ENCODE measurements at places on chromosomes 12 and 14.

- DNase-seq: peak; percentile 72
These were observed 44.8 kb downstream of the FOXN4 start for GRCh38 chr12:109264095-109264942.

- no peak for DNase-seq
These were observed 202.8 kb upstream of the STXBP6 start for GRCh38 chr14:25252793-25253192.

DNA sequence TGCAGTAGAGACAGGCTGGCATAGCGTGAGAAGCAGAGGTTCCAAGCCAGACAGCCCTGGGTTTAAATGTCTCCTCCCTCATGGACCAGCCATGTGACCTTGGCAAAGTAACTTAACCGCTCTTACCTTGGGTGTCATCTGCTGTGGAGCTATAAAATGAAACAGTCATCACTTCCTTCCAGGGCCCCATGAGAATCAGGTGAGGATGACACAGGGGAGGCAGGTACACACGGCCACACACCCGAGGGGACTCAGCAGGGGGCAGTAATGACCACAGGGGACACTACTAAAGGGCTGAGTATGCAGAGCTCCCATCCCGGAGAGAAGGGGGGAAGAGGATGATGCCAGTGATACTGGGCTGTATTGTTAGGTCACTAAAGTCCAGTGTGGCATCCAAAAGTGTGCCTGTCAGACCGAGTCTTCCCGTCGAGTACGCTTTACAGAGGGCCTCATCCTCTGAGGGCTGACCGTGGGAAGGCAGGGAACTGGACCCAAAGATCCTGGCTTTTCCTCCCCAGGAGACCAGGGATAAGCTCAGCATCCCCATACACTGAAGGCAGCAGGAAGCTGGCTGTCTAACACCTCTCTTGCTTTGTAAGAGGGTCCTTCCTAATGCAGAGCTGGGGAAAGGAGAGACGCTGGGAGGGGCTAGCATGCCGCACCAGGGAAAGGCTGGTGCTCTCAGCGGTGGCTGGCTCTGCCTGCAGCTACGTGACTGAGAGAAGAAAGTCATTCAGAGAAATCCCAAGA is 94.2 kb downstream of the SINHCAF start:
- no peak for DNase-seq

- no peak for DNase-seq
These were observed 173.6 kb downstream of the PIWIL1 start for GRCh38 chr12:130511285-130511684.

DNA sequence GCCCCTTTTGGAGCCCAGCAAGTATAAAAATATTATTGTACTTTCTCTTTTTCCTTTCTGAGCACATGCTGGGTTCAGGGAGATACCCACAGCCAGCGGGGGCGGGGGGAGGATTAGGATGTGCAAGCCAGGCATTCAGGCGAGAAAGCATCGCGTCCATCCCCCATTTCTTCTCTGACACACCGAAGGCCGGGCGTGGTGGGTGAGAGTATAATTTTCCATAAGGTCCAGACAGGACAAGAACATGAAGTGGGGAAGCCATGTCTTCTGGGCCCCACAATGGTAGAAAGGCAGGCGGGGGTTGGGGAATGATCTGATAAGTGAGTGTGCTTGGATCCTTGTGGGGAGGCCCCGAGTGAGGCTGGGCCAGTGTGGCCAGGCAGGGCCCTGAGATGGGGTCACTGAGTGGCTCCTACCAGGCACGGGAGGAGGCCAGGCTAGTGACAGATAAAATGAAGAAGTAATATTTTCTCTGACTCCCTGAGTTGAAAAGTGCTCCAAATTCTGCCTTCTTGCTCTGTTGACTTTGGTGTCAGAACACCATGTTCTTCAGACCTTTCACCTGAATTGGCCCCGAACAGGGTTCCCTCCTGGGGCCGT is 10.7 kb upstream of the LRTM2 start:
- no peak for DNase-seq

DNA sequence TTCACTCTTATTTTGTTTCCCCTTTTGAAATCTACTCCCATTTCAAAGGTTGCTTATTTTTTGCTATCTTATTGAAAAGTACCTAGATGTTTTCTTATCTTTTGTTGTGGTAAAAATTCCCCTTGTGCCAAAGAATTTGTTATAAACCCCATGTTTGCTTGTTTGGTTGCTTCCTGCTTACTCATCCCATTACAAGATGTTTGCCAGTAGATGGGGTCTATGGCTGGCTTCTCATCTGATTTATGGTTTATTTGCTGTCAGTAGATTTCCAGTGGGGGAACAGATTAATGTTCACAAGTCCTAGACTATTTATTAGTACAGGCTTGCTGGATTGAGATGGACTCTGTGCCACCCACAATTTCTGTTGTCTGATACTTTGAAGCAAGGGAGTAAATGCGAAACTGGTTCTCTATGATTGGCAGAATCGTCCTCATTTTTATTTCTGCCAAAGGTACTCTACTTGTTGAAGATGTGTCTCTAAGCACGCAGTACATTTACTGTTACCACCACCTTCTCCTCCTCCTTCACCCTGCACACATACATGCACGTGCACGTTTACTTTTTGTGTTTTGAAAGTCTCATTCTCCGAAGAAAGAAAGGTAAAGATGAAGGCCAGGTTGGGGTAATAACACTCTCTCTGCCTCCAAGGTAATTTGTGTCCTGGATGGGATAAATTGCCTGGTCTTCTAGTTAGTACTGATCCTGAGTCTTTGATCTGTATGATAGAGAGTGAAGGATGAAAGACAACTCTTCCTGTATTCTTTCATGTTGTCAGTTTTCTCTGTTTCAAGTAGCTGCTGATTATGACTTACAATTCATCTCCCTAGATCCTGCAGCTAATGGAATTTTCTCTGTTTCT is 117.2 kb upstream of the ATP2B1 start:
- DNase-seq: no peak
